ENCODE measurements at places on chromosomes 2 and 18.

DNA sequence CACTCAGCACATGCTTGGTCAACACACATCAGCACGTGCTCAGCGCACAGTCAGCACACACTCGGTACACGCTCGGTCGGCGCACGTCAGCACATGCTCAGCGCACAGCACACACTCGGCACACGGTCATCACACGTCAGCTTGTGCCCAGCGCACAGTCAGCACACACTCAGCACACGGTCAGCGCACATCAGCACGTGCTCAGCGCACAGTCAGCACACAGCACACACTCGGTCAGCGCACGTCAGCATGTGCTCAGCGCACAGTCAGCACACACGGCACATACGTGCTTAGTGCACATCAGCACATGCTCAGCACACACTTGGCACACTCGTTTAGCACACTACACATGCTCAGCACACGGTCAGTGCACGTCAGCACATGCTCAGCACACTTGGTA, 49.7 kb upstream of the NFATC1 start:
- DNase-seq: no peak

GRCh38 chr2:26355038-26355995, 8.7 kb upstream of the ADGRF3 start:
- DNase-seq: no peak

DNA sequence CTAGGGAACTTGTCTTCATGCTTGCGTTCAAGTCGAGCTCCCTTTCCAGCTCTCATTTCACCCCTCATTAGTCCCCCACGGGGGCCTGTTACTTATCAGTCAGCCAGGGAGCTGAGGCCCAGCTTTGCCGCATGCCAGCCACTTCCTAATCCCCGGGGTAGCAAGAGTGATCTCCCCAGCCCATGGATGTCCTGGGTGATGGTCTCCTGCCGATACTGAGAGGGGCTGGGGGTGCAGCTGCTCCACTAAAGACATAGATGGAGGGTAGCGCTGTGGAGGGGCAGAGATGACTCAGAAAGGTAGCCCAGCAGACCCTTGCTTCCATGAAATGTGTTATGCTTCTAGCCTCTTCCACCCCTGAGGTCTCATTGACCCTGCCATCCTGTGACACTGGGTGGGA, 314.0 kb upstream of the EPAS1 start:
- no peak for DNase-seq

DNA sequence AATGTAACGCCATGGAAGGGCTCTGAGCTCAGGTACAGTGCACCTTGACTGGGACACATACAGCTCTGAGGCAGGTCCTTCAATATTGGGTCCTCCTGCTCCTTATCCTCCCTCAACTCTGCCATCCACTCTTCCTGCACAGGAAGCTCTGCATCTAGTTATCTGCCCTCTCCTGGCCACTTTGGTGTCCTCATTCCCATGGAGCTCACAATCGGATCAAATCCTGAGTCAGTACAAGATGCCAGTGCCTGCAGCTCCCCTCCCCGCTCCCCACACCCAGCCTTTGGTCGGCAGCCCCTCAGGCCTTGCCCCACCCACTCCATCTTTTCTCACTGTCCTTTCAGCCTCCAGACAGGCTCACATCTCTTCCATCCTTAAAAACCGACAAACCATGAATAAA, 58.0 kb downstream of the LRRFIP1 start:
- DNase-seq: no peak

DNA sequence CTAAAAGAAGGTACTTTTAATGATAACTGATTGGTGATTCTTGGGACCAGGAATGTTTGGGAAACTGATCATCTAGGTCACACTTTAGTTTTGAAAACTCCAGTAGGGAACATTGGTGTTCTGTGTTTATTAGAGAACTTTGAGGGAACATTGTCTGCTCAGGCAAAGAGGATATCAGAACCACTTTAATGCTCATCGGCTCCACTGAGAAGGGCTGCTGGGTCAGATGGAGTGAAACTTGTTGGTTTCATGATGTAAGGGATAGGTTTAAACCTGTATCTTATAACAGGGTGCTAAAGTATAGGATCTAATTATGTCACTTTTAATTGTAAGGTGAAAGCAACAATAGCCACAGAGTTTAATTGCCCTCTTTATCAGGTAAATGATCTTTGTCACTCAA, 14.2 kb upstream of the POLI start:
- no peak for DNase-seq

DNA sequence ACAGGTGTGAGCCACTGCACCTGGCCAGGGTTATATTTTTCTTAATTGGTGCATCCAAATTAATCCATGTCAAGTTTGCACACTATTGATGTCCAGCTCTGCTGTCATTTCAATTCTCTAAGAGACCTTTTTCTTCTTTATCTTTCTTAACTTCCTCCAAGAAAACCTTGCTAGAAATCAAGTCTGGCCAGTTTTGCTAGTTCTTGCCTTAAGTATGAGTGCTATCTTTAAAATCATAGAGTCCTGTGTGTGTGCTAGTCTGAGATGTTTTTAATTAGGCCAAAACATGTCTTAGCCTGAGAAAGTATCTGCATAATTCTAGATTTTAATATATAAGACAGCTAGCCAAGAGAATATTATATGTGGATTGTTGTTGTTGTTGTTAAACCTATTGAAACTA, 56.2 kb upstream of the SLC39A10 start:
- DNase-seq: no peak

- DNase-seq: peak; percentile 58
Observed at GRCh38 chr2:3575534-3576262, 638 bp downstream of the RPS7 start.

DNA sequence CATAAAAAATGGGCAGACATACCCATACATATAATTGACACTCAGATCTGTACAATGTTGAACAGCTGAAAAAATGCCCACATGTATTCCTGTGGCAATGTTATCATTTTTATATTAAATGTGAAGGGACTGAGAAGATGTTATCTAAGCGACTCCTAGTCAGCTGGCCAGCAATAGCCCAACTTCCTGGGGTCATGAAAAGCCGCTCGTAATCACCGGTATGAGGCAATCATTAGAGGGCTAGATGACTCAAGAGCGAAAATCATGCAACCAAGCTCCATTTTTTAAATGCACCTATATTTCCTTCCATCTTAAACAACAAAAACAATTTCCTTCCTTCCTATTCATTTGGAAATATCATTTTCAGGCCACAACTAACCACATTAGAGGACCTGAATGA, 274.6 kb upstream of the CCDC68 start:
- DNase-seq: no peak

GRCh38 chr2:33302348-33302747, 174.1 kb upstream of the RASGRP3 start:
- DNase-seq: no peak

DNA sequence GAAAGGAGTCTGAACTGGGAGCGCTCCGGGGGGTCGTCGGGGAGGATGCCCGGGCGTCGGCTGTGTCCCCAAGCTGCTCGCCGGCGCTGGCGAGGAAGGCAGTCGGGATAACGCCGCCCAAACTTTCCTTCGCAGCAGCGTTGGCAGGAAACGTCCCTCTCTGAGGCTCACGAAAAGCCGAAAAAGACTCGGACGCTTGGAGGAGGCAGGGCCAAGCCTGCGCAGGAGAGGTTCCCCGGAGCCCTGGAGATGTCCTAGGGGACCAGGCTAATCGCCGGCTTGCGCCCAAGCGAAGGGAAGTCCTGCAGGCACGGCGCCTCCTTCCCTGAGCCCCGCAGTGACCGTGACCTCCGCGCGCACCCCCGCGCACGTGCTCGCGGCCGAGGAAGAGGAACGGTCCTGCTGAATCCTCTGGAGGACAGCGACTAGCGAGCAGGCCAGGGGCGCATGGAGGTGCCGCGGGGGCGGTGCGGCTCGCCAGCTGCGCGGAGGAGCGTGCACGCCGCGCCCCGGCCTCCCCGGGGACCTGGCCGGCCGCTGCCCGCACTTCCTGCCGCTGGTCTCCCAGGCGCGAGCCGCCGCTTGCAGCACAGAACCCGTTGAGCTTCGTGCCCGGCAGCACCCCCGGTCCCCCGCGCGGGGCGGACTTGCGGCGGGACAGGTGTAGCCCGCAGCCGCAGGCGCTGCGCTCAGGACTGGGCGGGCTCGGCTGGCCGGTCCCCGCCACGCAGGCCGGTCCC, at the start of gene SH3RF3:
SH3RF3 (plus strand) TSS at position 590 of the 740 bp plus-strand sequence.
- peak; percentile 53 for DNase-seq

DNA sequence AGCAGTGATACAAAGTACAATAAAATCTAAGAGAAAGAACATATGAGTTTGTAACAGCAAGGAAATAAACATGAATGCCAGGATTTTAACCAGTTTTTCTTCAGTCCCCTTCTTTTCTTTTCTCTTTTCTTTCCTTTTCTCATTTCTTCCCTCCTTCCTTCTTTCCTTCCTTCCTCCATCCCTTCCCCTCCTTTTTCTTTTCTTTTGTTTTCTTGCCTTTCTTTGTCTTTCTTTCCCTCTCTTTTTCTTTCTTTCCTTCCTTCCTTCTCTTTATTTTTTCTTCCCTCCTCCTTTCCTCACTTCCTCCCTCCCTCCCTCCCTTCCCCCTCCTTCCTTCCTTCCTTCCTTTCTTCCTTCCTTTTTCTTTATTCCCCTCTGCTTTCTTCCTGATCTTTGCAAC, 142.8 kb upstream of the SYT4 start:
- no peak for DNase-seq

DNA sequence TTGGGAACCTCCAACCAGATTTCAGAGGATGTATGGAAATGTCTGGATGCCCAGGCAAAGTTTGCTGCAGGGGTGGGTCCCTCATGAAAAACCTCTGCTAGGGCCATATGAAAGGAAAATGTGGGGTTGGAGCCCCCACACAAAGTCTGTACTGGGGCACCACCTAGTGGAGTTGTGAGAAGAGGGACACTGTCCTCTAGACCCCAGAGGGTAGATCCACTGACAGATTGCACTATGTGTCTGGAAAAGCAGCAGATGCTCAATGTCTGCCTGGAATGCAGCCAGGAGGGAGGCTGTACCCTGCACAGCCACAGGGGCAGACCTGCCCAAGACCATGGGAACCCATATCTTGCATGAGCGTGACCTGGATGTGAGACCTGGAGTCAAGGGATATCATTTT, 573.7 kb upstream of the NXPH2 start:
- DNase-seq: no peak

DNA sequence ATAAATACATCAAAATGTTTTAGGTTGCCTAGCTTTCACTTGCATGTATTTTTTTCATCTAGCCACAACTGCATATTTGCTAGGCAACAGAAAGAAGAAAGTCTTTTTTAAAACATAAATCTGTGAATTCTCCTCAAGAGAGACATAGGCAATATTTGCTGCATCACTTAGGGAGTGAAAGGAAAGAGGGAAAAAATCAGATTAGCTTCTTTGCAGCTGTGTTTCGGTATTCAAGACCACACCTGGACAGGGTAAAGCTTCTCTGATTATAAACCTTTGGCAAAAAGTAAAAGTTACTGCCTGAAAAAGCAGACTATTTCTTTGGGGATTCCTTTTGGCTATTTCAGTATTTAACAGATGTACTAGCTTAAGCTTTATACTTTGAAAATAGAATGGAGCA, 280.9 kb upstream of the ZSWIM2 start:
- no peak for DNase-seq

- no peak for DNase-seq
Observed at GRCh38 chr2:74740395-74740740, 86.3 kb downstream of the SEMA4F start.

GRCh38 chr2:15588329-15588919, 3.2 kb upstream of the DDX1 start:
- peak; percentile 30 for DNase-seq

DNA sequence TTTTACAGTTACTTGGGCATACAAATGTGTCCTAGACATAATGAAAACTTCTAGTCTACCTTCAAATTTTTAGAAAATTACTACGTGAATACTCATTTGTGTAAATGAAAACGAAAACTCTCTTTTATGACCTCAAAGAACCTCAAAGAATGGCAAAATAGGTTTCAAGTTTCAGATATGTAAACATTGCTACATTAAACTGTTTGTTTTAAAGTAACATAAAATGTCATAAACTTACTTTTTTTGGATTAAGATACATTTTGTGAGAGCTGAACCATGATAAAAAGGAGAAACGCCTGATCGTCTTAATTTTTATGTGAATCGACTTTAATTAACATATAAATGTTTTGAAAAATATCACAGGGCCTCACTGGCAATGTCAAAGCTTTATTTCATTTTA, 91.4 kb downstream of the PPP1R1C start:
- DNase-seq: no peak

DNA sequence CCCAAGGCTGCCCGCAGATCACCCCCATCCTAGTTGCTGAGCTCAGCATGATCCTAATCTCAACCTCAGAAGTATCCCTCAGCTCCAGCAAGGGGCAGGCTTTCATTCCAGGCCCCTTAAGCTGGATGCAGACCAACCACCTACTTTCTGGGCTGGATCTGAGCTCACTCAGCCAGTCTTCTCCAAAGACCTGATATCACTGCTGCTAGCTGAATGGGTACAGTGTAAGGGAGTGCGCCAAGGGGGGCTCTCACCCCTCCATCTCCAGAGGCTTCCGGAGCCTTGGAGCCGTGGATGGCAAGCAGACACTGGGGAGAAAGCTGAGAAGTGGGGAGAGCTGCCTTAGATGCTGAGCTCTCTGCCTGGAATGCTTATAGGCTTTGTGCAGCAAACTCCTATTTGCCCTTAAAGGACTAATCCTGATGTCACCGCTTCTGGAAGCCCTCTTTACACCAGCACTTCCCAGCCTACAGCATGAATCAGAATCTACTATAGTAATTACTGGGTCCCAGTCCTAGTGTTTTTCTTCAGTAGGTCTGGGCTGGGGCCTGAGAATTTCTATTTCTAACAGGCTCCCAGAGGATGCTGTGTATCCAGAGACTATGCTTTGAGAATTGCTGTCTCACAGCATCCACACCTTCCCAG, 31.0 kb downstream of the GYPC start:
- DNase-seq: no peak

DNA sequence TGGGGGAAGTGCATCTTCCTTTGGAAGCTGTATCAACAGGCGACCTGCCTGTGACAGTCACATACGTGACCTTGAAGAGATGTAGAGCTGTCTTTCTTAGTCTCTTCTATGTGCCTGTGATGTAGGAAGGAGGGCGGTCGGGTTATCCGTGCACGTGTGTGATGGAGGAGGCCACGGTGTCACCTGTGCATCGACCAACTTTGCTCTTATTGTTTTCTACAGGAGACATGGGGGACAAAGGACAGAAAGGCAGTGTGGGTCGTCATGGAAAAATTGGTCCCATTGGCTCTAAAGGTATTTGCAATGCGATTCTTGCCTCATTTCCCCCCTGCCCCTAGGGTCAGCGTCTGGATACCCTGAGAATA, 20.7 kb upstream of the ALLC start:
- no peak for DNase-seq

GRCh38 chr2:23789012-23789411, 137.9 kb downstream of the ATAD2B start:
- DNase-seq: no peak

DNA sequence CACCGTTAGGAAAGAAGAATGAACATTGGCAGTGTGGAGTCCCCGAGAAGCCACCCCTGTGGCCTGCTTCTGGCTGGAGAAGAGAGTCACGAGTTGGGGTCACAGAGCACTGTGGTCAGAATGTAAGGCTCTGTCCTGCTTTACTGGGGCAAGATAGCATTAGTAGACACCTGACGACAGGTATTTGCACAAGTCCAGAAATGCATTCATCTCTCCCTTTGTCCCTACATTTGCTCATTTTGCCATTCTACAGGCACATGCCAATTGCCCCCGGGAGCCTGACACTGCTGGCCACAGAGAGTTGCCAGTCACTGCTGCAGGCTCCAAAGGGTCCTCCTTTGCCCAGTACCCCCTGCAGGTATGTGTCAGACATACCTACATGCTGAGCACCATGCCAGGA, 133.3 kb downstream of the SMAD2 start:
- DNase-seq: no peak
